Posterior cingulate gyrus (tissue), 11 donors: ENCODE measurements at places on chromosomes 2 and 18.

DNA sequence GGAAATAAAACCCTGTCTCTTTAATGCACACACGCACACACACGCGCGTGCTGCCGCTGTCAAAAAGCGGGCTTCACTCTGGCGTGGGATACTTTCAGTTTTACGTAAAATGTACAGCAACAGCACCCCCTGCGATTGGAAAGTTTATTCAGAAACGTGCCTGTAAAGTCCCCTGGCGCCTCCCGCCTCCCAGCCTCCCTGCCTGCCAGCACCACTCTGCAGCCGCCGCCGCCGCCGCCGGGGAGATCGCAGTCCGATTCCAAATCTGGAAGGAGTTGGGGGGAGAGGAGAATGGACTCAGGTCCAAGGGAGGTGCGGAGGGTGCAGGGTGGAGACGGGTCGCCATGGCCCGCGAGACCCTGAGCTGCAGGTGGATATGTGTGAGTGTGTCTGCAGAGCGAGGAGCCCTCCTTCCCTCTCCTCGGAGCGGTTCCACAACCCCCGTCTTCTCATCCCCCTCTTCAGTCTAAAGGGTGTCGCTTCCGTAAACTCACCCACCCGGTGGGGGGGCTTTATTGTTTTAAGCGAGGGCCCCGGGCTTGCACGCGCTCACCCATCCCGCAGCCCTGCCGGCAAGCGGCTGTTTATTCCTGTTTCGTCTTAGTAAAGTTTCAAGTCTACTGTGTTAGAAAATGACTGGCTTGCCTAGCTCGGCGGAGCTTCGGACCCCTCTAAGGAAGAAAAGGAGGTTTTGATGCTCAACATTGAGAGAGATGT, 1.8 kb upstream of the BCL11A start:
- DNase-seq = peak; percentile 91

GRCh38 chr2:88627856-88628570, 749 bp upstream of the EIF2AK3 start:
- no peak for DNase-seq

DNA sequence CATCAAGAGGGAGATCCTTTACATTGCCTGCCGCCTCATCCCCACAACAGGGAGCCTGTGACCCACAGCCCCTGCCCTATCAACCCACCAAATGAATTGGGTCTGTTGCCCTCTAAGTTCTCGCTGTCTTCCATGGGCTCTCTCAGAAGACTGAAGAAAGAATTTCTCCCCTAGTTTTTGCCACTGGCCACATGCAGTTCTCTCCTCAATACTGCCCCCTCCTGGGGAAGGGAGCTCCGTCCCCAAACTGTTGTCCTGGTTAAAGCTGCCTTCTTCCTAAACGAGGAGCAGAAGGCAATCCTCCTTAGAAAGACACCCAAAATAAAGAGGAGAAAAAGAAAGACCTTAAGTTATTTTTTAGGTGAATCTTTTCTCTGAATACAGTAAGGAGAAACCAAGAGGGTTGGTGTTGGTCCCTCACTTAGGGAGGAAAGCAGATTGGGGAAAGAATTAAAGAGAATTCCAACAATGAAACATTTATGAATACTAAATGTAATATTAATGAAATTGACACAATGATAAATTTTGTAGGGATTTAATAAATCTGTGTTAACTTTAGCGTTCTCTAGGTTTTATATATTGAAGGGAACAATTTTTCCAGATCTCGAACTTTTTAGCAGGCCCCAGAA, 31.1 kb upstream of the SATB2 start:
- DNase-seq = peak; percentile 28

DNA sequence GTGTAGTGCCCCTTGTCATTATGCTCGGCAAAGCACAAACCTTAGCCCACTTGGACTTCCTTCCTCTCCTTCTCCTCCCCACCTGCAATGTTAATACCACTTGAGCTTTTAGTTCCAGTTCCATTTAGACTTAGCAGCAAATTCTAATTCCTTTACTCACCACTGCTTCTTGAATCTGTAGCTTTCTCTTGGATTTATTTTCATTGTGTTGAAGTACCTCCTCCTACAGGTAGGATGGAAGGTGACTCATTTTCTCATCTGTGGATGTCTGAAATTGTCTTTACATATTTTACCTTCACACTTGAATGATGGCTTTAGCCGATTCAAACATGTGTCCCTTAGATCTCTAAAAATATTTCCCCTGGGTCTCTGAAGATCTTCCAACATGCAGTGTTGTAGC, 32.8 kb upstream of the BIN1 start:
- no peak for DNase-seq

DNA sequence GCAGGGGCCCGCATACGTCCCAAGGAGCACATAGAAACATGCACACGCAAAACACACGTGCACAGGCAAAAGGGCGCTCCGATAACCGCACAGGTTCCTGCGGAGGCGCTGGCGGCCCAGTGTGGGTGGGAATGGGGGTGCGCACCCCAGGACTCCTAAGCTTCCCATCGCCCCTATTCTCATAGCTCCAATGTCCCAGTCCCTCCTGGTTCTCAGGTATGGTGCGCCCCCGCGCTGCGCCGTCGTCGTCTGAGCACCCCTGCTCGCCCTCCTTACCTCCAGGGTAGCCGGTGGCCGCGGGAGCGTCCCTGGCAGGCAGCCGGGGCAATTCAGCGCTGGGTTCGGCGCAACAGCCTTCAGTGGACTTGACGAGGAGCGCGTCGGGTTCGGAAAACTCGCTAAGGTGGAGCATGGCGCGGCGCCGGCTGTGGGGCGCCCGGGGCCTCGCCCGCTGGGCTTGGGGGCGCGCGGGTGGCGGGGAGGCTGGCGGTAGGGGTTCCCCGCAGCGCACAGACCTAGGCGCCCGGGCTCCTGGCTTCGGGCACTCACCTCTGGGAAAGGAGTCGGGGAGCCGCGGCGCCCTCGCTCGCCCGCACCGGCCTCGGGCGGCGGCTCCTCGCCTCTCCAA, 328 bp downstream of the EGR4 start:
- DNase-seq = no peak
